Fibroblast of skin of left quadriceps (primary cell): ENCODE measurements at places on chromosomes 12 and 14.

DNA sequence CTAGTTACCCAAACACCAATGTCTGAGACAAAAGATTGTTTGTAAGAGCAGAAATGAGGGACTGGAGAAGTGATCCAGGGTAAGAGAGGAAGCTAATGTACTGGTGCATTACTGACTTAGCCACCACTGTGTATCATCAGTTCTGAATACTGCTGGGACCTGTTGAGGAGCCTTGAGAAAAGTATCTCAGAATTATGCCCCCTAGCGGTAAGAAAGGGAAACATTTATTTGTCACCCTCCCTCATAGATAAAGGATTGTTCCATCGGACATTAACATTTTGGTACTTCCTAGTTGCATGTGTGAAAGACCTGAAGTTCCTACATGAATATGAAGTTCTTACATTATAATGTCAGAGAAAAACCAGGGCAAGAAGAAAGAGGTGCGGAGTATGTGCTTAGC is 612.5 kb downstream of the FSCB start:
- DNase-seq: no peak

GRCh38 chr14:81418057-81418790 is 18.1 kb upstream of the STON2 start:
- DNase-seq: no peak

- DNase-seq: no peak
These were observed 118.1 kb downstream of the TRAFD1 start for GRCh38 chr12:112243255-112244110.

DNA sequence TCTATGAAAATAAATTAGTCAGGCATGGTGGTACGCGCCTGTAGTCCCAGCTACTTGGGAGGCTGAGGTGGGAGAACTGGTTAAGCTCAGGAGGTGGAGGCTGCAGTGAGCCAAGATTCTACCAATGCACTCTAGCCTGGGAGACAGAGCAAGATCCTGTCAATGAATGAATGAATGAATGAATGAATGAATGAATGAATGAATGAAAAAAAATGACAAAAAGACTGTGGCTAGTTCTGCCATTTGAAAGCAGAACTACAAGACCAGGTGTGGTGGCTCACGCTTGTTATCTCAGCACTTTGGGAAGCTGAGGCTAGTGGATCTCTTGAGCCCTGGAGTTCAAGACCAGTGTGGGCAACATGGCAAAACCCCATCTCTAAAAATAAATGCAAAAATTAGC is 32.2 kb upstream of the NPFF start:
- DNase-seq: no peak

DNA sequence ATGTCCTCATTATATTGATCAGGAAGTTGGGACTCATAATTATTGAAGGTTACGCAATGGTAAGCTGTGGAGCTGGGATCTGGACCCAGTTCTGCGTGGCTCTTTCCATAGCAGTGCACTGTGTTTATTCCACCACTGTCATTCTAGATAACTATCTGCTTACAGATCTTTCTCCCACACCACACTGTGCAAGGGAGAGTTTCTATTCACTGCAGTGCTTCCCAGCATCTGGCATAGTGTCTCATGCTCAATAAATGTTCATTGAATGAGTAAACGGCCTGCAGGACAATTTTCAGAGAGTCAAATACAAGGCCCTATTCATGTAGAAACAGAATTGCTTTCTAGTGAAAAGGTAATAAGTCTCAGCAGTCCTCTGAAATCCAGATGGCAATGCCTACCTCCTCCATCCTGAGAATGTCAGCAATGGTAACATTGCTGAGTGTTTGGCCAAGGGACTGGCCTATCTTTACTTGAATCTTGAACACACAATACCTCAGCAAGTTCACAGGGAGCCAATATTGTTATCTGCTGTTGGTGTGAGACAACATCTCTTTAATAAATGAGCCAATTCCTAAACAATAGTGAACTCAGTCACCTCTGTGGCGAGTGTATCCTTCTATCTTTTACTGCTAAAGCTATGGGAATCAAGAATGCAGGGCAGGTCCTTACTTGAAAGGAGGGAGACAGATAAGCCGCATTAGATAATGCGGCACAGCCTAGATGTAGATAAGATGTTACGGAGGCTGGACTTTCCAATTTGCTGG is 332.4 kb upstream of the PRICKLE1 start:
- no peak for DNase-seq

DNA sequence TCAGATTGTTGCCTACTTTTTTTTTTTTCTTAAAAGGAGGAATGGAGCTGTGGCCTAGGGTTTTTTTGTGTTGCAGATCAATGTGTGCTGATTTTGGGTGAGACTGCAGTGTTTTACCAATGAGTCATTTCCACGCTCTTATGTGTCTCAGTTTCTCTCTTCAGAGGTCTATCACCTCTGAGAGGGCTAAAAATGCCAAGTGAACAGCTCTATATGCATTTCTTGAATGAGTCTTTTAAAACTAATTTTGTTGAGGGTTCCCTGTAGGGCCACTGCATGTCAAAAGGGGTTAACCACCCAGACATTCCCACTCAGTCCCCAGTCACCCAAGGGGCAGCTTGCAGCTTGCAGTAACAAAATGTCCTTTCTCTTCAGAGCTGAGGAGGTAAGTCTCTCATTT is 24.3 kb upstream of the GLIPR1L2 start:
- DNase-seq: no peak

- no peak for DNase-seq
These were observed 498 bp downstream of the PIANP start for GRCh38 chr12:6699989-6700645.

- no peak for DNase-seq
These were observed 12.5 kb downstream of the EGLN3 start for GRCh38 chr14:33938131-33938949.

GRCh38 chr12:32334371-32334777 is 65.0 kb upstream of the FGD4 start:
- no peak for DNase-seq

DNA sequence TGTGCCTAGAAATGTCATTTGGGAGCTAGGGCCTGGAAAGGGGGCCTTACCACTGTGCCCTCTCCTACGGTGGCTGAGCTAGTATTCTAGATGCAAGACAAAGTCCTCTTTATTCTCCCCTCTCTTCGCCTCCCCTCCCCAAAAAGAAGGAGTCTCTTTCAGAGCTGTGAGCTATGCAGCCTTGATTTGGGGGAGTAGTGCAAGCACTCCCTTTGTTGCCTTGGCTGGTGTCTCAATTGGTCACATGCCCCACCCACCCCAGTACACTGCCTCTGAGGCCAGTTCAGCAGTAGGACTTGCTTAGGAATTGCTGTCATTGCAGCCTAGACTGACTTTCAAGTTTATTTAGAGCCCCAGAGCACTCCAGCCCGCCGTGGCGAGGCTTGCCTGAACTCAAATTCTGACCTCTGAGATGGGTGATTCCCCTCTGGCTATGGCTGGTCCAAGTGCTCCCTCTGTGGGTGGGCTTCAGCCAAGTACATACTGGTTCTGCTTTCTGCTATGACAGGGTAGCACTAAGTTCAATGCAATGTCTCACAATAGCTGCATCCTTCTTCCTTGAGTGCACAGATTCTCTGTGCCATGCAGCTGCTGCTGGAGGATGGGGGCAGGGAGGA is 37.0 kb upstream of the FBXO33 start:
- no peak for DNase-seq

DNA sequence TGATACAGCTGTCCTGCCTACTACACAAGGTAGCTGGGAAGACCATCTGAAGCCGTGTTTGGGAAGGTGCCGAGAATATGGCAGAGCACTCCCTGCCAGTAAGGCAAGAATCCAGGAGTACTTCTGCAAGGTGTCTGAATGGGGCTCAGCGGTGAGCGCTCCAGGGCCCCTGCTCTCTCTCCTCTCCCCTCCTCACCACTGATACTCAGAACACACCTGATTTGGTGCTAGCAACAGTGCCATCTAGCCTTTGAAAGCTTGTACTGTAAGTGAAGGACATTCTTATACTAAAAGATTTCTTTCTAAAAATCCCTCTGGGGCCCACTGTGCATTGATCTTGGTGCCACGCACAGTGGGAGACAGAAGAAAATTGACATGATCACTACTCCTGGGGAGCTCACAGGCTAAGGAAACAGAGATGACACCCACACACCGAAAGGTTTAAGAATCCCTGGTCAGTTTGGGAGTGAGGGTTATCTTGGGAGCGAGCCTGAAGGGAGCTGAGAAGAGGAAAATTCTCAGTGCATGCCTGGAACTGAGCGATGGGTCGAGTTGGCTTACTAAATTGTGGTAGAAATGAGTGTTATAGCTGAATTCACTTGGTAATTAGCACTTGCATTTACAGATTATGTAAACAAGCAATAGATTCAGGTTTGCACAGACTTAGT is 216.9 kb downstream of the NTF3 start:
- peak; percentile 36 for DNase-seq

DNA sequence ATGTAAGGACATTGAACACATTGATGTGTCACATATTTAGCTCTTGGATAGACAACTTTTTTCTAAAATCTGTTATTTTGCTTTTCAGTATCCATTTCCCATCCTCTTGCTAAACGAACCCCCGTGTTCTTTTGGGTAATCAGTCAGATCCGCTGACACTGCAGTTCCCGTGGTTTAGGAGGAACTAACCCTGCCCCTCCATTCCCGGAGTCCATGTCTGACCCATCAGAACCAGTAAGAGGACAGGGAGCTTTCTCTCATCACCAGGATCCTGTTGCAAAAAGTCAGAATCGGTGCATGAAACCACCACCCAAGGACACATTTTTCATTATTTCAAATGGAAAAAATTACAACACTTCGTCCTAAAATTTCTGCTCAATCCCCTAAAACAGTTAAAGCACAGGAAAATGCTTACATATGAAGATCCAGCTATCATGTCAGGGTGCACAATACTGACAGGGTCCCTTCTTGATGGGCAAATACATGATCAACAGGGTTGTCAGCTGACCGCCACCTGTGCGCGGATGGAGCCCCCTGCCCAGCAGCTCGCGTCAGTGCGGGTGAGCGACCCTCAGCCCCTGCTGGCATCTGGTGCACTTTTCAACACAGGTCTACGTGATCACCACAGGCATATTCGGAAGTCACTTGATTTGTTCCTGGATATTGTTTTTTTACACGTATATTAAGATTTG is 276.8 kb downstream of the ADGRD1 start:
- no peak for DNase-seq

DNA sequence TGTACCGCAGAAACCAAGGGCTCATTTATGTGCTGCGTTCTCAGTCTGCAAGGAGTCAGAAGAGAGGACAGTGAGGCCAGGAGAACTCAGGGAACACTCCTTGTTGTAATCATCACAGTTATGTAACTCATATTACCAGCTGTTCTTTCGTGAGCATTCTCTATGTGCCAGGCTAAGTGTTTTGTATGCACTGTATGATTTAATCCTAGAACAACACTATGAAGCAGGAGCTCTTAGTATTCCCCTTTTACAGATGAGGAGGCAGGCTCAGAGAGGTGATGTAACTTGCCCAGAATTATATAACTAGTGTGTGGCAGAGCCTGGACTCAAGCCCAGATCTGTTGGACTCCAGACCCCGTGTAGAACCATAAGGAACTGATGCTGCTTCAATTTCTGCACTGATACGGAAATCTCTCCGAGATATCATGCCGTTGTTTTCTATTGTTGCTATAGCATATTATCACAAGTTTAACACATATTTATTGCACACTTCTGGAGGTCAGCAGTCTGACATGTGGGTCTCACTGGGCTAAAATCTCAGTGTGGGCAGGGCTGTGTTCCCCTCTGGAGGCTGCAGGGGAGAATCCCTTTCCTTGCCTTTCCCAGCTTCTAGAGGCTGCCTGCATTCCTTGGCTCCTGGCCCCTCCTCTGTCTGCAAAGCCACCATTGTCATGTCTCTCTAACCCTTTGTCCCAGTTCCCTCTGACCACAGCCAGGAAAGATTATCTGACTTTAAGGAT is 16.3 kb upstream of the CD9 start:
- no peak for DNase-seq

DNA sequence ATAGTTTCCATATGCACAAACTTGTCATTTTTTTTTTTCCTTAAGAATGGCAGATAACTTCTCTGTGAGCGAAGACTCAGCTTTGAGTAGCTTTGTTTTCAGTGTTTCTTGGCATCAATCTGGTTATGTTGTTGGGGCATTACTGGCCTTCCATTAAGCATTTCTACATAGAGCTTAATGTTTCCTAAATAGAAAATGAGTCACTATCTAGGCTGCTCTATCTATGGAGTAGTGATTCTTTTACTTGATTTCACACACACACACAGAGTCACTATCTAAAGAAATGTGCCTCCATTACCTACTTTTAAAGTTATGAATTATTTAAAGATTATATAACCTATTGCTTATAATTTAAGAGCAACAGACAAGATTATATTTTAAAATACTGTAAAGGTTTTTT is 53.9 kb downstream of the TMEM260 start:
- no peak for DNase-seq

- DNase-seq: no peak
These were observed 93.9 kb downstream of the DNAI7 start for GRCh38 chr12:25101092-25101445.

- no peak for DNase-seq
These were observed 23.3 kb downstream of the TMED8 start for GRCh38 chr14:77353469-77354141.

DNA sequence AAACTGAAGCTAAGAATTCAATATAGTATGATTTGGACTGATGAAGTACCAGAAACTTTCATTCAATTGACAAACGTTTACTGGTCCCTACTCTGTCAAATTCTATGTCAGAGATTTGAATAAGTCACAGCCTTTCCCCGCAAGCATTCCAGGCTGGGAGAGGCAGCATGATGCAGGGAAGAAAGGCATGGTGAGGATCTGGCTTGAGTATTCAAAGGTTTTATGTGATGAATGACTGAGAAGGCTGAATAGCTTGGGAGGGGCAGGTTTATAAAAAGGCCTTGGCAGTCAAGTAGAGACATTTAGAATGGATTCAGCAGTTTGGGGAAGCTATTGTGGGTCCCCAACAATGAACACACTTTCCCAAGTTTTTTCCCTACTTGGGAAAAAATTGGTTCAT is 431.8 kb downstream of the DPF3 start:
- no peak for DNase-seq

GRCh38 chr12:65411171-65411570 is 132.7 kb downstream of the MSRB3 start:
- peak; percentile 60 for DNase-seq

- no peak for DNase-seq
These were observed 7.5 kb downstream of the KLRG1 start for GRCh38 chr12:8996682-8997405.

GRCh38 chr12:24562771-24563431 is 386.0 kb downstream of the BCAT1 start:
- DNase-seq: no peak

- no peak for DNase-seq
These were observed 157.0 kb upstream of the CPNE8 start for GRCh38 chr12:39062266-39062996.

- peak; percentile 8 for DNase-seq
These were observed 93.4 kb upstream of the HOXC13 start for GRCh38 chr12:53844994-53845844.

- DNase-seq: no peak
These were observed 122.7 kb downstream of the C12orf42 start for GRCh38 chr12:103373088-103373523.

GRCh38 chr12:64042911-64043310 is 179.2 kb downstream of the KICS2 start:
- peak; percentile 91 for DNase-seq
